ENCODE measurements at places on chromosomes 5 and 9.

- no peak for DNase-seq
These were observed 24.6 kb upstream of the GLIS3 start for GRCh38 chr9:4324513-4324912.

DNA sequence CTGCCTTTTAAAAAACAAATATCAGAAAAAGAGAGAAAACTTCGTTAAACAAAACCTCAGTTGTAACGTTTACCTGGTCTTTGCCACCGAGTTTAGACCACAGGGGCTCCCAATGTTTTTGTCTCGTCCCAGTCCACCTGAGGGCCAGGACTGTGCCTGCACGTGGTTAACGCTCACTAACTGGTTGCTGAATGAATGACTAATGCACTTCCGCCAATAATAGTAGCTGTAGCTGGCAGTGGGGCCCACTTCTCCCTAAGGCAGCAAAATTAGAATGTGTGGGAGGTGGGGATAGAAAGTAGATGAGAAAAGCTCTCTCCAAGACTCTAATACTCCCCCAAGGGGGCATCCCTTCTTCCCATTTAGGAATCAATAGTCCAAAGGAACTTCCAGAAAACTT lies 29.1 kb upstream of the MED27 start:
- no peak for DNase-seq

GRCh38 chr9:101970609-101971008 lies 232.2 kb upstream of the GRIN3A start:
- no peak for DNase-seq

DNA sequence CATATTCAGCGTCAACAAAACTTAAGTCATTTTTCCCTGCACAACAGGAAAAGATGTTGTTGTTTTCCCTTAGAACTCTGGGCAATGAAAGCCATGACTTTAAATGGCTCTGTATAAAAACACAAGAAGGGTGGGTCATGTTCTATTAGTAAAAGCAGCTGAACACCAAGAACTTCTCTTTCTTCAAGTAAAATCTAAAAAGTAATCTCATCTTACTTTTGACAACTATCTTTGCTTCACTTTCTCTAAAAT lies 9.1 kb downstream of the PFDN1 start:
- no peak for DNase-seq

DNA sequence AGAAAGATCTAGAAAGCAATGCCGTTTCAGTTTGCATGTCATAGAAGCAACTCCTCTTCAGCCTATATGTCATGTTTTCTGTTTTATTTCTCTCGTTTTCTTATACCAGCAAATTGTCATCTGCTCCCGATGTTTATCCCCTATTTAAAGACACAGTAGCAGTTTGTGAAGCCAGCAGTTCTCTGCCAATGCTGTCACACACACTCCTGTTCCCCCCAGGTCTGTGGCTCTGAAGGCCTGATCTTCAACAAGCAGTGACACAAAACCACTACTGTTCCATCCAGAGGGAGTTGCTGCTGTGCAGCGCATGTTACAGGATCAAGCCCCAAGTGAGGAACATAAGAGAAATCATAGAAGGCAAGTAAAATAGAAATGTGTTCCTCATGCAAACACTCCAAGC lies 364.1 kb upstream of the SLC30A5 start:
- DNase-seq: no peak

GRCh38 chr5:73747696-73748380 lies 121.8 kb downstream of the ARHGEF28 start:
- no peak for DNase-seq

- DNase-seq: no peak
These were observed 1.0 kb downstream of the SIT1 start for GRCh38 chr9:35649431-35650340.

DNA sequence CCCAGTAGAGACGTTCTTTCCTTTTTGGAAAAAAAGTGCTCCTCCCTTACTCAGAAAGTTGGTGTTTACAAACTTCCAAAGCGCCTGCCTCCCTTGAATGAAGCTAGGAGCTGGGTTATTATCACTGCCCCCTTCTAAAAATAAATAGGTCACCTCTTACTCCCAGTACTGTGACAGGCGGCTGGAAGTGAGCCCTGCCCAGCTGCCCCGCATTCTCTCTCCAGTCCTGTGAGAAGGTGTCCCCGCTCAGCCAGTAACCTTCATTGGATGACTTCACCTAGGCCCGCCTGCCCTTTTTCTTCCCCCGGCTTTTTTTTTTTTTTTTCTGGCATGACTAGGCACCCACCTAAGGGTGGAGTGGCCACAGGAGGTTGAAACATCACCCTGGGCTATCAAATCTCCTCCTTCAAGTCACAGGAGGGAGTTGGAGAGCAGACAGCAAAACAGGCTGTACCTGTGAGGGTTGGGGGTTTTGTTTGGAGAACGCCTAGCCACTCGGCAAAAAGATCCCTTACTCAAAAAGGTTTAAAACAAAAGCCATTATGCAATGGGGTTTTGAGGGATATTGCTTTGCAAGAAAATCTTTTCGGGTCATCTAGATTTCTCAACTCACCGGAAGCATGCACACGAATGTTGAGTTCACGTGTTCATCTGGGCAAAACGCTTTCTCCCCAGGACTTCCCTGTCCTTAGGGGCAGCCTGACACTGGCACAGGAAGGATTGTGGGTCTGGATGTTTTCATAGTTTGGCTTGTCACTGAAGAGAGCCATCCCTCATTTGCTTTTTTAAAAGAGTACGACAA lies 43.3 kb upstream of the ZNF622 start:
- DNase-seq: no peak

GRCh38 chr5:57267805-57268204 lies 93.9 kb downstream of the GPBP1 start:
- no peak for DNase-seq

DNA sequence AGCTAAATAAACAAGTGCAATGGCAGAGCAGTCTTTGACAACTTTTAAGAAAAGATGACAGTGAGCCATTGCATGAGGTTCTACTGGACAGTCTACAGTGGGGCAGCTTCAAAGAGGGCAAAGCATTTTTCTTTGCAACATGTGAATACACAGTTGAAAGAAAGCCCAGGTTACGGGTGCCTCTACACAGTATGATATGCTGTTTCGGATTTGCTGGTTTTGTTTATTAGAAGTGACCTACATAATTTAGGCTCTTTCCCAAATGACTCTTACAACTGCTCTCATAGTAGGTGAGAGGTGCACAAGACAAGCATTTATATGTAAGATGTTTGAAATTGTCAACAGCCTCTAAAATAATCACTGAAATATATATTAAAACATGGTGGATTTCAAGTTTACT lies 62.4 kb downstream of the MEF2C start:
- no peak for DNase-seq

DNA sequence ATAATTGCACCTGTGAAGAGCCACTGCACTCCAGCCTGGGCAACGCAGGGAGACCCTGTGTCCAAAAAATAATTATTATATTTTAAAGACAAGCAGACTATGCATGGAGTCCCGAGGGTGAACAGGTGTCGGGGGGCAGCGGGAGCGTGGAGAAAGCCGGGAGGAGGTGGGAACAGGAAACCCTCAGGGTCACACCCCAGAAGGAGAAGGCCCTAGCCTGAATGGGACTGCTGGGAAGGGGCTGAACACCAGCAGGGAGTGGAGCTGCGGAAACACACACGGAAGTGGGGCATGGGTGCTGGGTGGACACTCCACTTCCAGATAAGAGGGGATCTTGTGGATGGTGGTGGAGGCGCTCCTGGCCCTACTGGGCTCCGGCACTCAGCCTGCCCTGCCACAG lies 12.8 kb downstream of the SURF6 start:
- no peak for DNase-seq

DNA sequence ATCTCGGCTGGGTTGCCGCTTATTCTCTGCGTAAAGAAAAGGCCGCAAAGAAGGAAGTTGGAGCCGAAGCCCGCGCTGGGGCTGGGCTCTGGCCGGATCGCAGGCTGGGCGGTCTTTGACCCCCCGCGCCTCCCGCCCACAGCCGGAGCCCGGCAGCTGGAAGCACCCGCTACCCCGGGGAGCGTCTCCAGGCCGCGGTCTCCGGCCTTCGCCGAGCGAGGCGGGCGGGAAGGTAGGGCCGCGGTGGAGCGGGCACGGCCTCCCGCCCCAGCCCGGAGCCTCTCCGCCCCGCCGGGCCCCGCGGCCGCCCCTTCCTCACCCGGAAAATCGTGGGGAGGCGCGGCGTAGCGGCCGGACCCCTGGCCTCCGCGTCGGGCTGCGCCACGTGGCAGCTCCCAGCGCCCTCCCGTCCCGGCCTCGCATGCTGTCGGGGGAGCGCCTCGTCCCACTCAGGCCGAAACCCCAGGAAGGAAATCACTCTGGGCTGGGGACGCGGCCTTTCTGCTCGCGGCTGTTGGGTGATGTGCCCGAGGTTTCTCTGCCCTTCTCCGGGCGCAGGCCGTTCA lies 12.0 kb downstream of the FOXD1 start:
- DNase-seq: no peak

GRCh38 chr5:52995095-52995494 lies 5.9 kb downstream of the ITGA2 start:
- DNase-seq: no peak

- no peak for DNase-seq
These were observed 54.0 kb downstream of the PLPP1 start for GRCh38 chr5:55480781-55481180.

- no peak for DNase-seq
These were observed 21.8 kb upstream of the ADAMTS19 start for GRCh38 chr5:129438322-129438721.

GRCh38 chr9:113219969-113220368 lies 1.1 kb downstream of the FKBP15 start:
- DNase-seq: no peak

DNA sequence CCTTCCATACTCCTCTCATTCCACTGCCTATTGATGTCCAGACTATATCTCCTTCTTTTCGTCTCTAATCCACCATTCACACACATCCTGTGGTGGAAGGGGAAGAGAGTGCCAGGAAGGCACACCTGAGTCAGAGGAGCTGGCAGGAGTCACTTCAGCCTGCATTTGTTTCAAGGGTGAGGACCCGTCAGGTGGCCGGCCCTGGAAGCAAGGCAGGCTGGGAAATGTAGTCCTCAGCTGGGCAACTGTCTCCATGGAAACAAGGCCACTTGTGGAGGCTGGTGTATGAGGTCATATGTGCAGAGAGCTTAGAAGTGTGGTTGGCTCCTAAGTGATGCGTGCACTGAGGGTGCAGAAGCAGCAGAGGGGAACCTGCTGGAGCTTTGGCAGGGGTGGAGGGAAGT lies 278.4 kb downstream of the NSG2 start:
- peak; percentile 47 for DNase-seq

GRCh38 chr9:131925677-131926177 lies 153.9 kb downstream of the MED27 start:
- no peak for DNase-seq

GRCh38 chr5:137372016-137372772 lies 126.9 kb downstream of the SPOCK1 start:
- DNase-seq: no peak

DNA sequence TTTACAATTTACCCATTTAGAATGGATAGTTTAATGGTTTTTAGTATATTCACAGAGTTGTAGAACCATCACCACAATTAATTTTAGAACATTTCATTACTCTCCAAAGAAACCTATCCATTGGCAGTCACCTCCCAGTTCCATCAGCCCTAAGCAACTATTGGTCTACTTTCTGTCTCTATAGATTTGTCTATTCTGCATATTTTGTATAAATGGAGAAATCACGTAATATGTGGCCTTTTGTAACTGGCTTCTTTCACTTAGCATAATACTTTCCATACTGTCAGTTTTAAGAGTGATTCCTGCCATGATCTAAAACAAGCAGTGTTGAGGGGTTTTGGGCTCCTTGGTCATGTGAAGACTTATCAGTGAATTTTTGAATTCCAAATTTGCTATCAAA lies 12.7 kb downstream of the OCLN start:
- DNase-seq: no peak

DNA sequence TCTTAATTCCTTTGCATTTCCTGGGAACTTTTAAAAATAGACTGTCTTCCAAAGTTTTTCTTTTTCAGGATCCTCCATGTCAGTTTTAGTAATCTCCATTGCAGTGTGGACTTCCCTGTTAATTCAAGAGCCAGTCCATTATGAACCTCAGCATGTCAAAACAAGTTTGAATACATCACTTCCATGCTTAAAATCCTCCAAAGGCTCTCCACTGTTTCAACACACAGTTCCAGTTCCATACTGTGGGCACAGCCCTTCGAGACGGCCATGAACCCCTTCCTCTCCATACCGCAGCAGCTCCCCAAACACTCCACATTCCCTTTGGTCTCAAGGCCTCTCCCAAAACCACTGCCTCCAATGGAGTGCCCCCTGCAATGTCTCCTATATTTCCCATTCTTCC lies 19.5 kb downstream of the LIFR start:
- no peak for DNase-seq

DNA sequence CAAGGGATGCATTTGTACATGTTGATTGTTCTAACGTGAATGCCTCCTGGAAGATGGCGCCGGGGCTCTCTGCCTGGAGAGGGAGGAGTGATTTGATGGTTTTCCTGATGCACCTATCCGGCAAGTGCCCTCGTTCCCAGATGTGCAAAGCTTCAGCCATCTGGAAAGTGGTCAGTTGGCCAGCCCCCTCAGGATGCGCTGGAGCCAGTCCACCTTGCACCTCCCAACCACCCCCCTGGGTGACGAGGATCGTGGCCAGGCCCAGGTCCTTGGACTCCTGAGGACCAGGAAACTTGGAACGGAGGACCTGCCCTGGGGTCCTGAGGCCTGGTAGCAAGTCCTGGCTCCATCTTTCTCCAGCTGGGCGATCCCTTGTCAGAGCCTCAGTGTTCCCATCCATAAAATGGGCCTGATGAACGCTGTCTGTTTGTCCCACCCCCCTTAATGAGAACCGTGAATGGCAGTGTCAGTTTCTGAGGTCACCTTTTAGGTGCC lies 23.6 kb upstream of the RNU6ATAC start:
- no peak for DNase-seq

GRCh38 chr9:90086101-90086511 lies 481.3 kb downstream of the GADD45G start:
- no peak for DNase-seq

DNA sequence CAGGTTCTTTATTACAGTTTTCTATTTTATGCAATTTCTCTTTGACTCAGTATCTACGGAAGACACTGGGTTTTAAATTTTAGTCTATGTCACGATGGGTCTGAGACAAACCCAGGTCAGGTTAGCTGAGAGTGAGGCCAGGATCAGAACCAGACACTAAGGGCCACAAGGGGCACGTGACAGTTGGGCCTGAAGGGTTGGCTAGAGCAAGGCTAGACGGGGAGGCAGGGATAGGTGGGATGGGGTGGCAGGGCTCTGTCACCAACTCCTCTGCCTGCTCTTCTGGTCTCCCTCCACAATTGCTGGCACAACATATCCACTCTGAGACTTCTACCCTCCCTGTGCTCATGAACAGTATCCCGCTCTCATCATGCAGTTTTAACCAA lies 76.4 kb downstream of the MED27 start:
- DNase-seq: no peak

- DNase-seq: peak; percentile 78
These were observed 1.4 kb downstream of the PTGR1 start for GRCh38 chr9:111597852-111598732.

DNA sequence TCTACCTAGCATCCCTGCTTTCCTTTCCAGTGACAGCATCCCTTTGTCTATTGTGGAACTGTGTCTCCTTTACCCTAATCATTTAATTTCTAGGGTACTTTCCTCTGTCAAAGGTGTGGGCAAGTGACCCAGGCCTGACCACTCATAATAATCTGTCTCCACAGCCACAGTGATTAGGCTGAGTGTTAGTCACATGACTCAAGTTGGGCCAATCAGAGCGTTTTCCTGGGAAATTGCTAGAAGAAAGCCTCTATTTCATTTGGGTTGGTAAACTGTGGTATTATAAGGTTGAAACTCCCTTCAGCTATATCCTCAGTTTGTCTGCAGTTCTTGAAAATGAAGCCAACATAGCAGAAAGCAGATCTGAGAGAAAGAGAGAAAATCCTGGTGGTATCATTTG lies 14.2 kb upstream of the AP3B1 start:
- DNase-seq: no peak

GRCh38 chr9:126914458-126915280 lies at the start of gene RALGPS1:
TSS of gene RALGPS1 (plus strand) at chr9:126914782. CDS start at chr9:126962290, 47,508 bp downstream.
- DNase-seq: peak; percentile 79
